Activated CD4-positive, alpha-beta memory T cell treated with anti-CD3 and anti-CD28 coated beads for 36 hours (primary cell): ENCODE measurements at places on chromosomes 16 and 17.

DNA sequence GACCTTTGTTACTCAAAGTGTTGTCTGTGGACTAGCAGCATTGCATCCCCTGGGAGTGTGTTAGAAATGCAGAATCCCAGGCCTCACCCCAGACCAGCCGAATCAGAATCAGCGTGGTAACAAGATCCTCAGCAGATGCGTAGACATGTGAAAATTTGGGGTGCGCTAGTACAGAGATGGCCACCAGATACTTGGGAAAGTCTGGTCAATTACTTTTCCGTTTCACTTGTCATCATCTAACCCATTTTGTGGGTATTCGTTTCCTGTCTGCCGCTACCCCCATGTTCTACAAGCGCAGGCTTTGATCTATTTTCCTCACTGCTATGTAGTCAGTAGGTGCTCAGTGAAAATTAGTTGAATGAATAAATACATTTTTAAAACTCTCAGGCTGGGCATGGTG, 33.1 kb upstream of the HERPUD1 start:
- DNase-seq, result peak; percentile 13

DNA sequence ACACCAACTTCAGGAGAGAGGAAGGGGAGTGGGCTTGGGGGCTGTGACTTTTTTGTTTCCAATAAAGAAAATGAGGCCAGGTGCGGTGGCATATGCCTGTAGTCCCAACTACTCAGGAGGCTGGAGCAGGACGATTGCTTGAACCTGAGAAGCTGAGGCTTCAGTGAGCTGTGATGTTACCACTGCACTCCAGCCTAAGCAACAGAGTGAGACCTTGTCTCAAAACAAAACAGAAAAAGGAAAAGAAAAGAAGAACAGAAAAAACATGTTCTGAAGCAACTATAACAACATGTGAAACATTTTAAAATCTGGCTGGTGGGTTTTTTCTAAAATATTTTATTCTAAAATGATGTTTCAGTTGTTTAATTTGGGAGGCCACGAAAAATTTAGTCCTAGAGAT, 554.0 kb upstream of the ZFHX3 start:
- no peak for DNase-seq

DNA sequence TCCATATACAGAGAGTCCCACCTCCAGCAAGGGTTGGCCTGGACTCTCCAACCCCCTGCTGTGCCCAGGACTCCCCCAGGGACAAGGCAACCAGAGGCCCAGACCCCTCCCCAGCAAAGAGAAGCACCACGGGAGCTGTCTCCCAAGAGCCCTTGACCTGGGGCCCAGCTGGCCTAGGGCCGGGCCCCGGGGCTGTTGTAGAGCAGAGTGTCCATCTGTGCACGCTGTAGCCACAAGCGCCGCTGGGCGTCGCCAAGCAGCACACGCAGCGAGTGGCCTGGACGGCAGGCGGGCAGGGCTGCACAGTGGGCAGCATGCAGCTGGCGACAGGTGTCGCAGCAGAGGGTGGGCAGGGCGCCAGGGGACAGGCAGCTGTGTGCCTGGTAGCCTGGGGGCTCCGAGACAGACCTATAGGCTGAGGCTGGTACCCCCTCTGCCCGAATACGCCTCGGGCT, 4.3 kb downstream of the SPATA2L start:
- DNase-seq, result no peak

GRCh38 chr17:29562615-29563014, 4.2 kb downstream of the ABHD15 start:
- no peak for DNase-seq

- no peak for DNase-seq
These were observed 27.3 kb downstream of the CD300LG start for GRCh38 chr17:43874293-43874692.

DNA sequence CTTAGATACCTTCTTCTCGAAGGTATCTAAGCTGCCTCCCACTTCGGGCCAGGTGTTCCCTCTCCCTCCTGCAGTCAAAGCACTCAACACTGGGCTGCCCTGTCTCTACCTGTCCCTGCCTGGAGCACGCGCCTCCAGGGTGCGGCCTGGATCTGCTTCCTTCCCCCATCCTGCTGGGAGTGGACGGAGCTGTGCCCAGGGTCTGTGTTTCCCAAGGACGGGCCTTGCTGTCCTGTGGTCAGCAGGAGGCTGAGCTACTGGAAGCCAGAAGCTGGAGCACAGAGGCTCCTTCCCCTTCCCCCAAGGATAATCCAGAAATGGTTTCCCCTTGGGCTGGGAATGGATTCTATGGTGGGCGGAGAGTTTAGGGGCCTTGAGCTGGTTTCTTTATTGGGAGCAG, 16.7 kb downstream of the LLGL2 start:
- DNase-seq, result no peak

- DNase-seq, result no peak
These were observed 35.6 kb downstream of the CLEC3A start for GRCh38 chr16:78057803-78058564.

GRCh38 chr17:67685351-67685750, 32.4 kb upstream of the NOL11 start:
- DNase-seq, result no peak

DNA sequence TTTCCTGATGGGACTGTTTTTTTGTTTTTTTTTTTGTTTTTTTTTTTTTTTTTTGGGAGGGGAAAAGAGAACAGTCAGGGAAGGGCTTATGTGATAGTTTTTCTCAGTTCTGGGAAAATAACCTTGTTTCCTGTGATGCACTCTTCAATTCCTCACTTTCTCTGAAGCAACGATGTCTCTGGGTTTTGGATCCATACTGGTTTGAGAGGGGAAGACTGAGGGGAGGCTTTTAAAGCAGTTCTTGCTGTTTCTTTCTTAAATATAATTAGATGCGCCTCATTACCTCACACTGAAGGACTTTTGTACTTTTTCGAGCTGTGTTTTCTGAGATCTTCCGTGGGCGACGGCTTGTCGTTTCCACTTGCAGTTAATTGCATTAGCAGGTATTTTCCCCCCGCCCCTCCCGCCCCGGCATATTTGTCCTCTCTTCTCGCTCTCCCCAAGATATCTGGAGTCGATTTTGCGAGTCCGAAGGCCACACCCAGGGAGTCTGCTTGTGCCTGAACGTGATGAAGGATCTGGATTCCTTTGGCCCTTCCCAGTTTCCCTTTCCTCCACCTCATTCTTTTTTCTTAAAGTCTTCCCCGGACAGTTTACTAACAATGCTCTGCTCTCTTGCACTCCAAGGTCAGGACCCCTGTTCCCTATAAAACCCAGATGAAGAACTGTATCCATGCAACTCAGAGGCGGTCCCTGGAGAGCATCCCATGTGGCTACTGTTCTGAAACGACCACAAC, 125.2 kb upstream of the ZFHX3 start:
- DNase-seq, result no peak

DNA sequence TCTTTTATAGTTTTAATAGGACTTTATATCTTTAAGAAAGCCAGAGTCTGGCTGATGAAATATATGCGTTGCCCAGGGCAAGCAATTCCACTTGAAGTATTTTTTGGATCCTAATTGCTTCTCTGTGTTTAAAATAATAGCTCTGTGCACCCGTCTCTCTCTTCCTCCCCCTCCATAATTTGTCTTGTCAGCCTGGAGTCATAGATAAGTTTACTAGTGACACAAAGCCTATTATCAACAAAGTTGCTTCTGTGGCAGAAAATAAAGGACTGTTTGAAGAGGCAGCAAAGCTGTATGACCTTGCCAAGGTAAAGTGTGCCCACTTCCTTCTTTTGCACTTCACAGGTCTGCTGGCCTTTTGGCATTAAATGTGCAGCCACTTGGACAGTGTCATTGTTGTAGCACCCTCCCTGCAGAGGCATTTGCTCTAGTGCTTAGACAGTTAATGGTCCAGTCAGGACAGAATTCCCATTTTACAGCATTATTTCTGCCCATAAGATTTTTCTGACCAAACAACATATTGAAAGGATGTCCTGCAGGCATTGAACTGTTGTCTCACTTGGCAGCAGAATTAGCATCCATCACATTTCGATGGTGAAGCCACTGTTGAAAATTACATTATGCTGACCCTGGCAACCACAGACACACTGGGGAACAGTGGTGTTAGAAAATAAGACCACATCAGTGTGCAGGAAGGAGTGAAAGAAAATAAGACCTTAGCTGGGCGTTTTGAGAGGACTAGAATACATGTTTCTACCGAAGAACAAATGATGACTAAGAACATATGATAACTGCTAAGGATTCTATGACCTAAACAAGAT, 28.4 kb upstream of the SLC12A3 start:
- no peak for DNase-seq

DNA sequence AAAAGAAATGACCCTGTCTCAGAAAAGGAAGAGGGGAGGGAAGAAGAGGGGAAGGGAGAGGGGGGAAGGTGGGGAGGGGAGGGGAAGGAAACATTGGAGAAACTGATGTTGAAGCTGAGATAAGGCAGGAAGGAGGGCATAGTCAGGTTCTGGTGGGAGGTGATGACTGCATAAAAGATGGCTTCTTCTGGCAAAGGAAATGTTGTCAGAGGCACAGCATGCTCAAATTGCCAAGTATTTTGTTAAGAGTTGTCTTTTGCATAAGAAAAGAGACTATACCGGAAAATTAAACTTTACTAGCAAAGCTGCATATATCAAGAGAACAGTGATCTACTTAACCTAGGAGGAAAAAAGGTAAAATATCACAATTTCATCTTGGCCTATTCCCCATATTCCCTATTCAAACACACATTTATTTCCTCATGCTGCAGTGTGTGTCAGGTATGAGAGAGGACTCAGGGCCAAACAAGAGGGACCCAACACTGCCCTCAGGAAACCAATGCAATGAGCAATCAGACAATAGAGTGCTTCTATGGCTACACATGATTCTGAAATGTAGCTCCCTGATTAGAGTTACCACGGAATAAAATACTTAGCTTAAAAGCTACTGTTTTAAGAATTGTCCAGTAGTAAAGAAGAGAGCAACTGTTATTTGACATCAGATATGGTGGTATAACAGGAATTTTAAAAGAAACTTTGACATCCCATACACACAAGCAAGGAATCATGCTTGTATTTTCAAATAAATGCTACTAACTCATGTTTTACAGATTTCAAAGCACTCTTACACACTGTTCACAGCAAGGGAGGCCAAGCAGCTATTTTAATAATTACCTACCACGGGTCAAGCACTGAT, 80.9 kb downstream of the PARN start:
- DNase-seq, result no peak

DNA sequence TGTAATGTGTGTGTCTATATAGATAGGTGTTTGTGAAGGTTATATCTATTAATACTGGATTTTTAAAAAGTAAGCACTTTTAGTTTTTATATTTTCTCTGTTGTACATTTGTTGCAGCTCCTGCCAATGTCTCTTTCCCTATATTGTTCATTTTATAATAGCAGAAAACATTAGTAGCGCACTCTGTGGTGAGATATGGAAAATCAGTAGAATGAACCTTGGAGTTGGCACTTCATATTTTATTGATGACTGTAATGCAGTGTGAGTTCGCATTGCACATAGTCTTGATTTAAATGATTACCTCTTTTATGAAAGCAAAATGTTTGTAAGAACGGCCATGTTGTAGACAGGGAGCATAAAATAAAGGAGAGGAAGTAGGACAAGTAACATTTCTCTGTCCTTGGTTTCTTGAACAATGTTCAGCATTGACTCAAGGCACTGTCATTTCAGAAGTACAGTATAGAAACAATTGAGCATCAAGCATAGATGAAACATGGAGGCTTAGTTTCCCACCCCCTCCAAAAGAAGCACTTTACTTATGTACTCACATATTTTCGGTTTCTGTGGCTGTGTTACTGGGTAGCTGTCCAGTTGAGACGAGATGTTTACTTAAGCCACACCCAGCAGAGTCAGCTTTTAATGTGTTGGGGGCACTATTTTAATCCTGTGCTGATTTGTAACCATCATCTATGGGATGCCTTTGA, 74.0 kb downstream of the TANC2 start:
- DNase-seq, result no peak

DNA sequence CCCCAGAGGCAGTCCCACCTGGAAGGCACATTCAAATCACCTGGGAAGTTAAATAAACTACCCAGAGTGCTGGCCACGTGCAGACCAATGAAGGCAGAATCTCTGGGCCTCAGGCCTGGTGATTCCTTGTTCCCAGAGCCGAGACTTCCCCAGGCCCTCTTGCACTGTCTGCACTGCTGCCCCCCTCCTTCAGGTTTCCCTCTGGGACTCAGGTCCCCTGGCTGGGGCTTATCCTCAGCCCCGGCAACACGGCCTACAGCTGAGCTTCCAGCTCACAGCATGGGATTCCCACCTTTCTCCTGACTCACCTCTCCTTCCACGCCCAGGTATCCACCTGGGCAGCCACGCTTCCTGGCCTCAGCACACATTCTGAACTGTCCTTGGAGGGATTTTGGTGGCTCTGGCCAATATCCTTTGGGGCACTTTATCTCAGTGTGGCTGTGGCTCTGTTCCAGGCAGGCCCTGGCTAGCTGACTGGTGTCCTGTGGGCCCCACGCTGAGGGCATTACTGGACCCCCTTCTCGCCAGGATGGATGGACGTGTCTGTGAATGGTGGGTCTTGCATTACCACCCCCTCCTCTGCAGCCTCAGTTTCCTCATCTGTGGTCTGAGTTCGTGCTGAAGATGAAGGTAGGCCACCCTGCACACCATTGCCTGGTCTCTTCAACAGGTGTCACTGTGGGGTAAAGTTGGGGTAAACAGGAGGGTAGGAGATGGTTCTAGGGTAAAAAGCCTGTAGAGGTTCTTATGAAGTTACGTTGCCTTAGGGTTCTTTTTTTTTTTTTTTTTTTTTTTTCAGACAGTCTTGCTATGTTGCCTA, 165.7 kb downstream of the IRF8 start:
- no peak for DNase-seq

DNA sequence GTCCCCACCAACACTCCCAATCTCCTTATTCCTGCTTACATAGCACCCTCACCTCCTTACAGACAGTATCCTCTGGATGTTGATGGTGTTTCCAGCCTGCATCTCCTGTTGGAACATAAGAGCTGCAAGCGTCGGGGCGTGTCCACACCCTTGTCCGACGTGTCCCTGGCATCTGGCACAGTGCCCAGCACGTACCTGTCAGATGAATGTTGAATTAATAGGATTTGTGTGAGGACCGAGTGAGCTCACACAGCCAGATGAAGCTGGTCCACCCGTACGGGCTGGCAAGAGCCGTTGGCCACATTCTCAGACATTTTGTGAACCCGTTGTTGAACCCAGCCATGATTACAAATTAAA, 12.2 kb upstream of the CBX4 start:
- no peak for DNase-seq

- no peak for DNase-seq
These were observed 31.4 kb downstream of the BANP start for GRCh38 chr16:87982581-87983041.

- no peak for DNase-seq
These were observed 1418.8 kb downstream of the CDH11 start for GRCh38 chr16:63702981-63703590.

GRCh38 chr17:81165246-81166032, at the start of gene PVALEF:
TSS of gene PVALEF (plus strand) at chr17:81165507. CDS start at chr17:81181227, 15,720 bp downstream.
- no peak for DNase-seq

DNA sequence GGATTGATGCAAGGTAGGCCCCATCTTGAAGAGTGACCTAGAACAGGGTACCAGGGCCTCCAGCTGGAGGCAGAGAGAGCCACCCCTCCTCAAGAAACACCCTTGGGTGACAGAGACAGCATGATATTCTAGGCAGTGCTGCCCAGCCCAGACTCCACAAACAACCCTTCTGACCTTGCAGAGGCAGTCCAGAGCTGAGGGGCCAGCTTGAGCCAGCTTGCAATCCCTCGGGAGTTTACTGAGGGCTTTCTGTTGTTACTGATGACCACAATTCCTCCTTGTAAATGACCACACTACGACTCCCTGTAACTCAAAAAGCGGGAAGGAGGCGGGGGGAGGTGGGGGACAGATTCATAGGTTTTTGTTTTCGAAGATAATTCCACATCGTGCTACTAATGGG, 18.6 kb upstream of the MNT start:
- no peak for DNase-seq

- peak; percentile 58 for DNase-seq
These were observed 29.9 kb upstream of the PRM1 start for GRCh38 chr16:11310997-11311561.
